ENCODE measurements at places on chromosomes 5 and 9.

GRCh38 chr9:68709291-68710110 lies 4.5 kb downstream of the PIP5K1B start:
- DNase-seq, result no peak

DNA sequence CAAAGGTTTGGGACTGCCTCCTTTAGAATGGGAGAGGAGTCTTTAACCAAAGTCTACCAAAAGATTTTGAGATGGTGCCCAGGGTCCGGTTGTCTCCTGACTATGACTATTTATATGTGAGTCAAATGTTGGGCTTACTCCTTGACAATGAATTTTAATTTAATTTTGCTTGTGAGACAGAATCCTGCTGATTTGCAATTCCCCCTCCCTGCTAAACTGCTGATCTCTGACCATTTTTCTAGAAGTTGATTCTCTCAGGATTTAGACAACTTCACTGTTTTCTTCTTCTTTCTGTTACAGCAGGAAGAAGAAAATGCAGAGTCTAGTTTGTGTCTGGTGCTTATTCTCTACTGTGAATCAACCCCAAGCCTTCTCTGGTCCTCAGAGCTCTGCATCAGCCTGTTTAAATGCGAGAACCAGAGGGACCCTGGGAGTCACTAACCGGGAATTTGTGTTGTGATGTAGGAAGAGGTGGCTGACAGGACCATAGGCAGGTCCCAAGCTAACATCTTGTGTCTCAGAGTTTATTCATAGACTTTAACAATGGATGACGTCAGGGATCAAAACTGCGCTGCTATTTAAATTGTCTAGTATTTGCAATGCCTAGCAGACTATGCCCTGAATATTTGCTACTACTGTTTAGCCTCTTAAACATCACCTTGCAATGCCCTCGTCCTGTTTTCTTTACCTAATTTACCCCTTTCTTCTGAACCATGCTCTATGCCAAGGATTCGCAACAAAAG lies 124.0 kb upstream of the TAF11L2 start:
- no peak for DNase-seq

DNA sequence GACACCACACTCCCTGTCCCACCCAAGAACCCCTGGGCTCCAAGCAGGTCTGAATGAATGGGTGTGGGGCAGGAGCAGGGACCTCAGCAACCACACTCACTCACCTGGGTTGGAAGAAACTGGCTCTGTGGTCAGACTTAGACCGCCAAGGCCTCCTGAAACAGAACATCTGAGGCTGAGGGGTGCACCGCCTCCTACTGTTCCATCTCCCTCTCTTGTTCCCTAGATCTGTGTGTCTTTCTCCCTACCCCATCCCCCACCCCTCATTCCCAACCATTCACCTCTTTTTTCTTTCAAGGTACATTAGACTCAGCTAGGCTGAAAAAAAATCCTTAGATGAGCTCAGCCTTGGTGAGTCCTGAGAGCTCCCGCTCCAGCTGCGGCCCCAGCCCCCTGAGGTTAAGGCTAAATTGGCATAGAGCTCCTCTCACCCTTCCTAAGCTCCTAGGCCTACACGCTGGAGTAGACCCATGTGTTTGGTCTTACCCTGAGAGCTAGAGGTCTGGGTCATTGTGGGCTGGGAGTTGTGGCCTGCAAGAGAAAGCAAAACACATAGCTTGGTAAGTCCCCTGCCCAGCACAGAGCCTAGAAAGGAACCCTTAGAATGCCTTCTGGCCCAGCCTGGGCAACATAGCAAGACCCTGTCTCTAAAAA lies 4.8 kb downstream of the ECSCR start:
- DNase-seq, result no peak

DNA sequence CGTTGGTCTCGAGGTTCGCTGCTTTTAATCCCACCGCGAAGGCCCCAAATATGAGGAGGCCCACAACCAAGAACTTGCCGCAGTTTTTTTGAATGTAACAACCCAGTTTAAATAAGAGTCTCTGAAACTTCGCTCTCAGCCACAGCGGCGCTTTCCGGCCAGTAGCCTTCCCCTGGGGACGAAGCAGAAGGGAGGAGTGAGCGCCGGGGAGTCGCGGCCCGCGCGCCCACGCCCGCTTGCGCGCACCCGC lies 10.4 kb downstream of the PTCH1 start:
- peak; percentile 88 for DNase-seq

DNA sequence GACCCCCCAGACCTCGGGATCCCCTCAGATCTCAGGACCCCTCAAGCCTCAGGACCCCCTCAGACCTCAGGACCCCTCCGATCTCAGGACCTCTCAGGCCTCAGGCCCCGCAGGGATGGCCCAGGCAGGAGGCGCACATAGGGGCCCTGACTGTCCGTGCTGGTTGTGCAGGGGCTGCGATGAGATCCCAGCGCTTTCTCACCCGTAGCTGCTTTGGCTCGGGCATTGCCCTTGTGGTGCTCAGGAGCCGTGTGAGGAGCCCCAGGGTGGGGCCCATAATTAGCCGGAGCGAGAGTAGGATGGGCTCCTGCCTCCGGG lies 680 bp upstream of the LPCAT1 start:
- DNase-seq, result no peak

DNA sequence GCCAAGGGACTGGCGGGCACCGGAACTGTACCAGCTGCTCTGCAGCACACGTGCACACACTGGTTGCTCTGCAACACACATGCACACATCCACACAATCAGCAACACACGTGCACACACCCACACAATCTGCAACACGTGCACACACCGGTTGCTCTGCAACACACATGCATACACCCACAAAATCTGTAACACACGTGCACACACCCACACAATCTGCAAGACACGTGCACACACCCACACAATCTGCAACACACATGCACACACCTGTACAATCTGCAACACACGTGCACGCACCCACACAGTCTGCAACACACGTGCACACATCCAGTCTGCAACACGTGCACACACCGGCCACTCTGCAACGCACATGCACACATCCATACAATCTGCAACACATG lies 17.9 kb downstream of the PLEKHG4B start:
- no peak for DNase-seq

- DNase-seq, result no peak
These were observed 60.3 kb upstream of the PTGER4 start for GRCh38 chr5:40619421-40619820.

- DNase-seq, result no peak
These were observed 32.2 kb upstream of the PAM start for GRCh38 chr5:102722931-102723330.

DNA sequence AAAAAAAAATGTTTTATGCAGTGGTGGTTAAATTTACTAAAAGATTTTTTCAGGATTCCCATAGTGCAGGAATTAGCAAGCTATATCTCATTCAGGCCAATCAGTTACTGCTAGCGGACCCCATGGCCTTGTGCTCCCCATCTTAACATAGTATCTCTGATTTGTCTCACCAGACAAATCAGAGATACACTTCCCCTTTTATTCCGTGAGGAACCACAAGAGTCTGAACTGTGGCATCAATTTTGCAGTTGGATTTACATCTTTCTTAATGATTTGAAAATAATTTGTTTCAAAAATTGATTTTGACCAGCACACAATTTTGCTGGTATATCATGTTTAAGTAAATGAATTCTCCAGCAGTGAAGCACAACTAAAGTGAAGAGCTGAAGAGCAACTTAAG lies 17.9 kb downstream of the ITGA1 start:
- no peak for DNase-seq

DNA sequence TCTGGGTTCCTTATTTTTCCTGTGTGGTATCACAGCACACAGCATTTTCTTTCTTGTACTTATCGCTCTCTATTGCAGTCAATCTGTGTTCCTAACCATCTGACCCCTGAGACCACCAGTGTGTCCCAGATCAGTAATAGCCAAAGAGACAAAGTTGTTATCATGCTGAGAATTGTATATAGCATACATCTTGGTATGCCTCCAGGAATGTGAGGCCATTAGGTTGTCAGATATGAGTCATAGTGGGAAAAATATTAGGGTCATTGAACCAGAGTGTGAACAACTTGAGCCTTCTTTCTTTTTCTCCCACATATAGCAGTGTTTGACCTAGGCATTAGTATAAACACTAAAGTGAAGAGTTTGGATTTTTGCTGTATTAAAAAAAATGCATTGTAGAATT lies 106.3 kb downstream of the NDUFAF2 start:
- DNase-seq, result no peak

- no peak for DNase-seq
These were observed 87.0 kb downstream of the LNPEP start for GRCh38 chr5:97022898-97023297.

DNA sequence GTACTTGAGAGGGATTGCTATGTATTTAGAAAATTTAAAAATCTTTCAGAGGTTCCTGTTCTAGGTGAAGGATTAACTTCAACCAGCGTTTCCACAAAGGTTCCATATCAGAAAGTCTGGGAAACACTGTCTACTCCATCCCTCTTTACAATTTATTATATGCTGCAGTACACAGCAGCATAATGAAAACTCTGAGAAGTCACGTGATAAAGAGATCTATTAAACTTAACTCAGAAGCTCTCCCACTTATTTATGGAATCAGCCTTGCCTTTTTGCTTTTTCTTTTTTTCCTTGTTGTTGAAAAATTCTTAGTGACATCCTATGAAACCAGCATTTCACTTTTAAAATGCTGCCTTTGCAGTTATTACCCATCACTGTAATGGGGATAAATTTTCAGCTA lies 186.2 kb downstream of the ACER2 start:
- no peak for DNase-seq

GRCh38 chr5:170722316-170722715 lies 61.2 kb upstream of the GABRP start:
- no peak for DNase-seq

- DNase-seq, result no peak
These were observed 39.3 kb upstream of the TLX3 start for GRCh38 chr5:171269717-171270116.

- no peak for DNase-seq
These were observed 45.8 kb downstream of the SRFBP1 start for GRCh38 chr5:122007546-122007945.

DNA sequence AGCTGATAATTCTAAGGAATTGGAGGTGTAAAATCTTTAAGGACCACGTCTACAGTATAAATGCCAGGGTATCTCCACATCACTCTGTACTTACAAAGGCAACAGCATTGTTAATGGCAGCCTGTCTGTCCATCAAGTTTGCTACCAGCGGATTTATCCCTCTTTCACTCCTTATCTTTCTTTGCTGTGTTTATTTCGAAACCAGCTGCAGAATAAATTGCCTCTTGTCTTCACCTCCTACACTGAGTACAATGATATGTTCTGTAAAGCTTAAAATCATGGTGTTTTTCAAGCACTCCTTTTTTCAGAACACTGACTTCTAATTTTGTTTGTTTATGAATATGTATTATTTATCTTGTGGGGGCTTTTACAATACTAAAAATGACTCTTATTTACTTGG lies 1088.1 kb downstream of the NR2F1-AS1 start:
- no peak for DNase-seq

DNA sequence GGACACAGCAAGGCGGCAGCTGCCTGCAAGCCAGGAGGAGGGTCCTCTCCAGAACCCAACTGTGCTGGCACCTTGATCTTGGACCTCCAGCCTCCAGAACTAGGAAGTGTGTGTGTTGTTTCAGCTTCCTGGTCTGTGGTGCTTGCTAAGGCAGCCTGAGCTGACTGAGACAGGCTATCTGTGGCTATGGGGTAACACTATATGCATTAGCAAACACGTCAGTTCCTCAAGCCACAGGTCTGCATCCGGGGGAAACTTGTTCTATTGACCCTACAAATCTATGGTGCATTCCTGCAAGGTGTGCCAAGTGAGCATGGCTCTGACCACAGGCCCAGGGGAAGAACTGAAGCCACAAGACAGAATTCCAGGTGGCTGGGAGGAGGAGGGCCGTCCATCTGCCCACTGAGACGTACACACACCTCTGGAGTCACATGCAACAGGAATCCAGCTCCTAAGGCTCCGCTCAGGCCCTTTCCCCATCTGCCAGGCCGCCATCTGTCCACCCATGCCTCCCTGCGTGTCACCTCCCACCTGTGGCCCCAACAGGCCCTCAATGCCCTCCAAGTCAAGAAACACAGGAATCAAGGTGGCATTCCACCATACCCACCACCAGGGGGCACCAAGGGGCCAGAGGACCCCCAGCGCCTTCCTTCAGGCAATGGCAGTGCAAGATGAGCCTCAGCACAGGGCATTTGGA lies 174.9 kb downstream of the ROR2 start:
- peak; percentile 84 for DNase-seq

DNA sequence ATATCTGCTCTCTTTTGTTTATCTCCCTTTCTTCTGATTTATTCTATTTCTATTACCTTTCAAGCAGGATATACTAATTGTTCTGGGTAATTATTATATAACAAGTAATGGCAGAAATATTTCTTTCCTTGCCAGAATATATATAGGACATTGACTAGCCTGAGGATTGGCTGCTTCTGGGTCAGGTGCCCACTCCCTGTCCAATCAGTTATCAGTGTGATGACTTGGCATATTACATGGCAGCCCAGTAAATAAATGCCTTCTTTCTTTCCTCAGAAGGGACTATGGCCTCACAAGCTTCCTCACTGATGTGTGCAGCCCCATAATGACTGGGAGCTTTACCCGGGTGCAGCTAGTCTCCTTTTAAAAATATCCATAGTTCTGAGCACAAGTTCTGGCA lies 301.1 kb downstream of the EFNA5 start:
- DNase-seq, result no peak

DNA sequence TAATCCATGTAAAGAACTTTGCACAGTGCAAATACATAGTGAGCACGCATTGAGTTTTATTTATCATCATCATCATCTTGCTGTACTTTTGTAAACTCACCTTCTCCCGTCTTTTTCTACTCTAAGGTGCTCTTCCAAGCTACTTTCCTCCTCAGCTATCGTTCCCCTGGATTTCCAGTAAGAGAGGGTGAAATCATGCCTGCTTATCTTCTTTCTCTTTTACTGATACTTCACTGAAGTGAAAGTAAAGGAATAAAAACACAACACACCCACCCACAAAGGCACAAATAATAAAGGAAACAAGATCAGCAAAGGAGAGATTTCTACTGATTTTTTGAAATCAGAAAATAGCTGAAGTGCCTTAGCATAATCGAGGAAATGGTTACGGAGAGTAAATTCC lies 509.9 kb downstream of the RAB3C start:
- no peak for DNase-seq

- no peak for DNase-seq
These were observed 8.4 kb downstream of the SLC36A3 start for GRCh38 chr5:151295138-151295537.

DNA sequence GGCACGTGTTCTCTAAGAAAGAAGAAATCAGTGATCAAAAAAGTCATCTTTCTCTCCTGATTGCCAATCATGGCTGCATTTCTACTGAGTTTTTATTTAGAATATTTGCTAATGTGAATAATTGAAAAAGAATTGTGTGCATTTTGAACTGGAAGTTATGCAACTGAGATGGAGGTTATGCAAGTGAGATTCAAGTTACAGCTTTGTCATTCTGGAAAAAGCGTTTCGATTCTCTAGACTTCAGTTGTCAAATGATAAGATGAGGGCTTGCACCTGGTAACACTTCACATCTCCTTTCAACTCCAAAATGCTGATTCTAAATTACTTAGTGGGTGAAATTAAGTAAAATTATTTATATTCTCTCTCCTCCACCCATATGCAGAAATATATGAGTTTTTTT lies 36.4 kb downstream of the C6 start:
- DNase-seq, result no peak

All from NCI-H1417 (cell line).